Stimulated activated CD8-positive, alpha-beta memory T cell treated with anti-CD3 and anti-CD28 coated beads, Interleukin-7, amount 100 ng/mL, for 1 hour (primary cell): ENCODE measurements at places on chromosomes 1 and 21.

GRCh38 chr1:103447471-103447870 is 78.0 kb upstream of the RNPC3 start:
- DNase-seq: no peak

GRCh38 chr1:116492358-116492811 is 78.4 kb downstream of the CD58 start:
- DNase-seq: no peak

- no peak for DNase-seq
Observed at GRCh38 chr1:212647004-212647403, 38.4 kb downstream of the ATF3 start.

DNA sequence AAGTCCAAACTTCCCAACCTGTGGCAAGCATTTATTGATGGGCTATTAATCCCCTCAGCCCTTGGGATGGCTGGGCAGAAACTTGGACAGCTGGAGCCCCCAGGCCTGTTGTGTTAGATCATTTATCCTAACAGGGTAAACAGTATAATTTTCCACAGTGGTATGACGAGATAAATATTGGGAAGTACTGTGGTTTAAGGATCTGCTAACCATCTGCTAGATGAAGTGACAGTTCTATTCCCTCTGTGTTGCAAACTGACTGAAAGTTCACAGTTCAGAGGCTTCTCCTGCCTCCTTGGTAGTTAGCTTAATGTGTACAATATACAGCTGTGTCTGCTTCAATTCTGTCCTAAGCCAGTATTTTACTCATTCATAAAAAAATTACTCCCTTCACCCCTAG is 127.5 kb upstream of the CHODL start:
- no peak for DNase-seq

DNA sequence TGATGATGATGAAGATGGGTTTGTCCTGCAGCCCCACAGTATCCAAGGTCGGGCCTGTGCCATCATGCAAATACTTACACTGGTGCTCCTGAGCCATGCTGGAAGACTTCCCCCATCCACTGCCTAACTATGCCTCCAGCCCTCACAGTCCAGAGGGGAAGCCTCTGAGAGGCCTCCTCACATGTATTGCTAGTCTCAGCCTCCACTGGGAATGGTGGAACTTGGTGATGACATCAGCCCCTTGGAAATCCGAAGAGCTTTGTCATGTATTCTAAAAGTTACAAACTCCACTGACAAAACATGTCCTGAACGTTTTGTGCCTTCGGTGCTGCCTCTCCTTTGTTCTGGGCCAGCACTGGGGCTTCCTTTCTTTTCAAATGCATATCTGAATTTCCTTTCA is 61.1 kb upstream of the DMRTB1 start:
- DNase-seq: no peak

DNA sequence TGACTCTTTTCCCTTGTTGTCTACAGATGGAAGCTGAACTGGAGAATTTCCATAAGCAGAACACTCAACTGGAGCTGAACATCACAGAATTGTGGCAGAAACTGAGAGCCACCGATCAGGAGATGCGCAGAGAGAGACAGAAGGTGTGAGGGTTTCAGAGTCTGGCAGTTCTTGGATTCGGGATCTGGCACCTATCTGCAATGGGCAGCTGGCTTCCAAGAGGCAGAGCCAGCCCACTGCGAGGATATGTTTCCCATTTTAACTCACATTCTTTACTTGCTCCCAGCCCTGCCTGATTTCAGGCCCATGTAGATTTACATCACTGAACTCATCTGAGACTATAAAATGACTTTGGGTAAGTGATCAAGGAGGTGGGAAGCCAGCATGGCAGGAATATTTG is 37.3 kb upstream of the TMEM125 start:
- DNase-seq: no peak

GRCh38 chr1:156658945-156659574 is 17.1 kb downstream of the BCAN start:
- no peak for DNase-seq

DNA sequence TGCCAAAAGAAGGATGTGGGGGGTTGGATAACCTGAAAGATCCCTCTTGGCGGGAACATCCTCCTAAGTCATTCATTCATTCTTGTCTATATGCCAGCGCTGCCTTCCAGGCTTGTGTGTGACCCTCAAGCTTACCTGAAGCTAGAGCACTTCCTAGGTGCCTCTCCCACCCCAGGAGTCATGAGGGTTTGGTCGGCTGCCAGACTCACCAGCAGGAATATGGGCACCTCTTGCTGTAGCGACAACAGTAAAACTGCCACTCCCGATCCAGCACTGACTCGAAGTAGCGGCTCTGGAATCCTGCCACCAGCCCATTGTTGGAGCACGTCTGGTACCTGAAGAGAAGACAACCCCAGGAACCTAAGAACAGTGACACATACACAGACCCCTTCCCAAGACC is 15.0 kb downstream of the DPT start:
- DNase-seq: no peak

DNA sequence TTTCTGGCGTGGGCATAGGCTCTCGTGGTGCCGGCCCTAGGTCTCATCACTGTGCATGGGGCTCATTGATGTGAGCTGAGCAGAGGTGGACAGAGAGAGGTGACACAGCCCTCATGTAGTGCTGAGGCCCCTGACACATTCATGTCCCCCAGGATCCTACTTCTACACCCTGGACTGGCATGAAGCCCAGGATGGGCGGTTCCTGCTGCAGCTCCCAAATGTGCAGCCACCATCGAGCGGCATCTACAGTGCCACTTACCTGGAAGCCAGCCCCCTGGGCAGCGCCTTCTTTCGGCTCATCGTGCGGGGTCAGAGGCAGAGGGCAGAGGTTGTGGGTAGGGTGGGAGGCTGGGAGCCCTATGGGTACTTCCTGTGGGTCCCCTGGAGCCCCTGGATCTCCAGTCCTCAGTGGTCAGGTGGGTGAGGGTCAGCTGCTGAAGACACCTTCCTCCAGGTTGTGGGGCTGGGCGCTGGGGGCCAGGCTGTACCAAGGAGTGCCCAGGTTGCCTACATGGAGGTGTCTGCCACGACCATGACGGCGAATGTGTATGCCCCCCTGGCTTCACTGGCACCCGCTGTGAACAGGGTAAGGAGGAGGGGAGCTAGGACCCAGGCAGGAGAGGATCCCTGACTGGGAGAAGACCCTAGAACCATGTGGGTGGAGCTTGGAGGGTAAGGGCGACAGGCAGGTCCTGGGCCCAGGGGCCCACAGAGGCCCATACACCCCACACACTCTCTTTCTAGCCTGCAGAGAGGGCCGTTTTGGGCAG is 6.1 kb downstream of the TIE1 start:
- no peak for DNase-seq

GRCh38 chr1:34928699-34929496 is 552 bp downstream of the DLGAP3 start:
- DNase-seq: no peak
